Activated CD4-positive, alpha-beta T cell treated with anti-CD3 and anti-CD28 coated beads, Interleukin-2, amount 10 ng/mL, durations not matched to agents 7 days and 5 days (primary cell): ENCODE measurements at places on chromosomes 5 and 9. TPM values are rescaled to one million over a fixed set of nuclear protein-coding genes. Genes with fewer than 3 reads are reported as not detected.

GRCh38 chr5:37869216-37869615 lies 29.4 kb upstream of the GDNF start:
- no peak for DNase-seq

GRCh38 chr9:137183980-137184595 lies 4.3 kb downstream of the ANAPC2 start:
- DNase-seq, result no peak

DNA sequence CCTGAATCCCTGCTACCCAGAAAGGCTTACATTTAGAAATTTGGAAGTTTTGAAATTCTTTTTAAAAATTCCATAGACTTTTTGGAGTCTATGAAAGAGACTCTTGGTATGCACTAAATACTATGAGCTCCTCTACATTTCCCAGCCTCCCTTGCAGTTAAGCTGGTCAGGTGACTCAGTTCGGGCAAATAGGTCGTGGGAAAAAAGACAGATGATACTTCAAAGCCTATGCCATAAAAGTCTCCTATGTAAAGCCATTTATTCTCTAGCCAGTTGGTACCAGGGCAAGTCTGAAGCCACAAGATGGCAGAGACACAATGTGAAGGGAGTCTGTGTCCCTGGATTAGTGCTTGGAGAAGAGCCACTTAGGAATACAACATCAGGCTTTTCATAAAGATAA lies 101.8 kb downstream of the BOD1 start:
- no peak for DNase-seq

DNA sequence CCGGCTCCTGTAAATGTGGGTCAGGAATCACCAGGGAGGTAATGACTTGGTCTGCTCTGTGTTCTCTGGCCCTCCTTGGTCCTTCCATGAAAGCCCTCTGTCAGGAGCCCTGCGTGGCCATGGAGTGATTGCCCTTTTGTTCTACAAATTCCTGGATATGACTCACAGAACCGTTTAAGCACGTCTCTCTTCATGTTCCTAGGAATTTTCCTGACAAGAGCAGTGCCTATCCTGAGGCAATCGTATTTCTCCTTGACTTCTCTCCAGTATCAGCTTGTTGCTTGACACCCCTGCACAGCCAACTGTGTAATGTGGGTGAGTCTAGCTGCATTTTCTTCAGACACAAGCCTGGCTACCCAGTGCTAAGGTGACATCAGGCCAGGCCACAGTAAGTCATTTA lies 274.3 kb upstream of the ZNF462 start:
- no peak for DNase-seq

The CAMK2A gene
- not detected for total RNA-seq

The INVS gene
- 15.8 TPM for total RNA-seq
